ENCODE measurements at places on chromosomes 2 and 18. TPM values are rescaled to one million over a fixed set of nuclear protein-coding genes. Genes with fewer than 3 reads are reported as not detected.

The HOXD13 gene
- total RNA-seq = not detected

The AKAIN1 gene
- total RNA-seq = not detected

The METAP1D gene
- 4.6 TPM for total RNA-seq

GRCh38 chr2:203533676-203534591, 1.2 kb downstream of the RAPH1 start:
- peak overlapping the region; percentile 77 for H3K4me3 ChIP-seq
- DNase-seq = no peak
- H3K27me3 ChIP-seq = no peaks in the 10 kb centered on the region

DNA sequence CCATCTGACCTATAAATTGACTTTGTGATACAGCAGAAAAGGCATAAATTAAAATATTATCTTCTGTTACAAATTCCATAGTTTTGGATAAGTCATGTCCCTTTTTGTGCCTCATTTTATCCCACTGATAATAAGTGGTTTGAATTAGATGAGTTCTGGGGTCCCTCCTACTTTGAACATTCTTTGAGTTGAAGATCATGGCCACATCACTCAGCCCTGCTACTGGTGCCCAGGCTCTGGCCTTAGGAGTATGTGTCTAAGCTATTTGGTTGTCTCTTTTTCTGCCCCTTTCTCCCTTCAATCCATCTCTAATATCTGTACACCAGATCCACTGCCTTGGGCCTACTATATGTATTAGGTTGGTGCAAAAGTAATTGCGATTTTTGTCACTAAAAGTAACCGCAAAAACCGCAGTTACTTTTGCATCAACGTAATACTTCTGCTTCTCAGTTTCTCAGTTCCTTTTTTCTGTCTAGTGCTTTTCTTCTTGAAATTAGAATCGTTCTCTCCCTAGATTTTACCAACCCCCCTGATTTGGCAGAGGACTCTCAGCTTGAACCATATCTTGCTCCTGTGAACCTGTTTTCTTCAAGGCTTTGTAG, 362.5 kb upstream of the TNP1 start:
- H3K36me3 ChIP-seq = no peaks in the 10 kb centered on the region
- peak overlapping the region; percentile 63 for H3K27ac ChIP-seq
- no peak overlapping the region for H3K4me3 ChIP-seq
- H3K4me1 ChIP-seq = peaks cover 54% of the 10 kb centered on the region
- DNase-seq = no peak

GRCh38 chr2:88857274-88857741, 165.8 kb downstream of the RPIA start:
- no peaks in the 10 kb centered on the region for H3K36me3 ChIP-seq
- H3K4me3 ChIP-seq = no peak overlapping the region
- H3K27me3 ChIP-seq = peaks cover 20% of the 10 kb centered on the region
- H3K27ac ChIP-seq = no peak overlapping the region
- DNase-seq = no peak
- no peaks in the 10 kb centered on the region for H3K4me1 ChIP-seq

Data from chondrocyte (in vitro differentiated cells).